ENCODE measurements at places on chromosomes 11 and 22. TPM values are rescaled to one million over a fixed set of nuclear protein-coding genes. Genes with fewer than 3 reads are reported as not detected.

Gene GRAMD1B
- total RNA-seq = 2.1 TPM

Gene ADAMTS15
- total RNA-seq = 10.8 TPM

Gene C11orf91
- not detected for total RNA-seq

DNA sequence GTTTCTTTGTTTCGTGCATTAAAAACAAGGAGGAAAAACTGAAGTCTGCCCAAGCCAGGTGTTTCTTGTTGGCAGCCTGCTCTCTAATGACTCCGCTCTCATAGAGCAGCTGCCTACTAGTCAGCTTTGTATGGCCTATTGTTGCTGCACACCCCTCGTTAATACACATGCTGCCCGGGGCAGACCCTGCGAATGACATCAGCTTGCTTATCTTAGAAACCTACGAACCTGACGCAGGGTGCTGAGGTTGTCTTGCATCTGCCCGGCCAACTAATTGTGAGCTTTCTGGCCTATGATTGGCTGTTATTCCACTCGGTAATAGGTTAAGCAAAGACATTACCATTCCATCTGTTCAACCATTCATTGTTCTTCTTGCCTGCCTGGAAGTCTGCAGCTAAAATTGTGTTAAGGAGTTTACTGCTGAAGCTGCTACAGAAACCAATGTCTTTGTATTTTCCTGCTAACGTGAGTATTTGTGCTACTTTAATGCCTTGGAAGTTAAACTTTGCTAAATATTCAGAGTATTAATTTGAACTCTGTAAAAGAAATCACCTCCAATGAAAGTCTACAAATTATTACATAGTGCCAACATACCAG lies 37.5 kb downstream of the ZC3H12C start:
- H3K4me3 ChIP-seq = no peak overlapping the region
- no peak overlapping the region for H3K27ac ChIP-seq
- no peaks in the 10 kb centered on the region for H3K27me3 ChIP-seq
- no peaks in the 10 kb centered on the region for H3K36me3 ChIP-seq

GRCh38 chr11:113876074-113876797 lies 864 bp upstream of the USP28 start:
- no peak for DNase-seq
- H3K4me3 ChIP-seq = peak overlapping the region; percentile 78
- H3K36me3 ChIP-seq = no peaks in the 10 kb centered on the region
- H3K27me3 ChIP-seq = no peaks in the 10 kb centered on the region

- H3K4me1 ChIP-seq = peaks cover 58% of the 10 kb centered on the region
- H3K27ac ChIP-seq = no peak overlapping the region
- no peaks in the 10 kb centered on the region for H3K36me3 ChIP-seq
Measured at GRCh38 chr11:63843041-63843440, 4.1 kb downstream of the MARK2 start.

DNA sequence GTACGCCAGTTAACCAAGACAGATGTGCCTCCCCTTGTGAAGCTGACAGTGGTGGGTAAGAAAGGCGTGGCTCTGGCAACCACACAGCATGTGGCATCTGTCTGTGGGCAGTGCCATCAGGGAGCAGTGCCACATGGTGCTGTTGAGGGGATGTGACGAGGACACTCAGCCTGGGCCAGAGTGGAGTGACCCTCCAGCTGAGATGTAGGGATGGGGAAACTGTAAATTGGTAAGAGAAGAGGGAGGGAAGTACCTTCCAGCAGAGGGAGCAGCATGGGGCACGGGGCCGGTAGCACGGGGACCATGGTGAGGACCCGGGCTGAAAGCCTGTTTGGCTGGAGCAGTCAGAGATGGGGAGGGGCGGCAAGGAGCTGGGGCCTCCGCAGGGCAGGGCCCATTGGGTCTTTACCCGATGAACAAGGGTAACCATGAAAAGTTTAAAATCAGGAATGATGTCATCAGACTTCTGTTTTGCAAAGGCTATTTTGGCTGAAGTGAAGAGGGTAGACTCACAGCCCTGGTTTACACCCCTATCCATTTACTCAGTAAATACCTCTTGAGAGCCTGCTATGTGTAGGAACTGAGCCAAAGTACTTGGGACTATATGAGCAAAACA lies 10.4 kb downstream of the TMPRSS6 start:
- H3K4me1 ChIP-seq = no peaks in the 10 kb centered on the region
- H3K27me3 ChIP-seq = no peaks in the 10 kb centered on the region
- H3K36me3 ChIP-seq = no peaks in the 10 kb centered on the region
- H3K27ac ChIP-seq = no peak overlapping the region
- no peak overlapping the region for H3K4me3 ChIP-seq
- DNase-seq = no peak

- H3K36me3 ChIP-seq = no peaks in the 10 kb centered on the region
- H3K27ac ChIP-seq = no peak overlapping the region
Measured at GRCh38 chr11:40161854-40162410, 1297.5 kb downstream of the LRRC4C start.

GRCh38 chr11:80595011-80595410 lies 1154.2 kb upstream of the TENM4 start:
- DNase-seq = no peak
- H3K4me1 ChIP-seq = peaks cover 21% of the 10 kb centered on the region
- no peak overlapping the region for H3K27ac ChIP-seq
- no peaks in the 10 kb centered on the region for H3K27me3 ChIP-seq
- H3K4me3 ChIP-seq = no peak overlapping the region
- no peaks in the 10 kb centered on the region for H3K36me3 ChIP-seq

- peaks cover 24% of the 10 kb centered on the region for H3K4me1 ChIP-seq
- H3K27ac ChIP-seq = no peak overlapping the region
- DNase-seq = no peak
- H3K27me3 ChIP-seq = no peaks in the 10 kb centered on the region
- peaks cover 6% of the 10 kb centered on the region for H3K36me3 ChIP-seq
- peak overlapping the region; percentile 100 for H3K4me3 ChIP-seq
Measured at GRCh38 chr22:28802595-28803123, 2.3 kb upstream of the XBP1 start.

GRCh38 chr22:17743661-17744411 lies 30.4 kb downstream of the BID start:
- H3K27ac ChIP-seq = no peak overlapping the region
- H3K4me3 ChIP-seq = no peak overlapping the region
- no peak for DNase-seq
- H3K27me3 ChIP-seq = no peaks in the 10 kb centered on the region
- no peaks in the 10 kb centered on the region for H3K4me1 ChIP-seq
